ENCODE measurements at places on chromosomes 5 and 9.
A peak's percentile ranks its signal among the peaks of the same experiment; 100 is the strongest.

GRCh38 chr5:126398791-126399190 lies 24.4 kb upstream of the GRAMD2B start:
- no peak for DNase-seq

DNA sequence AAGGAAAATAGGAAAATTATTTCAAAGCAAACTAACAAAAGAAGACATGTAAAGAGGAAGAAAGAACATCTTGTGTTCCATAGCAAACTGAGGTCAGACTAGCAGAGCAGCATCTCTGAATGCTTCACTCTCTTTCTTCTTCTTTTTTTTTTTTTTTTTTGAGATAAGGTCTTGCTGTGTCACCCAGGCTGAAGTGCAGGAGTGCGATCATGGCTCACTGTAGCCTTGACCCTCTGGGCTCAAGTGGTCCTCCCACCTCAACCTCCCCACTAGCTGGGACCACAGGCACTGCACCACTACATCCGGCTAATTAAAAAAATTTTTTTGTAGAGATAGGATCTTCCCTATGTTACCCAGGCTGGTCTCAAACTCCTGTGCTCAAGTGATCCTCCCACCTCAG lies 36.6 kb downstream of the MELK start:
- DNase-seq: no peak

DNA sequence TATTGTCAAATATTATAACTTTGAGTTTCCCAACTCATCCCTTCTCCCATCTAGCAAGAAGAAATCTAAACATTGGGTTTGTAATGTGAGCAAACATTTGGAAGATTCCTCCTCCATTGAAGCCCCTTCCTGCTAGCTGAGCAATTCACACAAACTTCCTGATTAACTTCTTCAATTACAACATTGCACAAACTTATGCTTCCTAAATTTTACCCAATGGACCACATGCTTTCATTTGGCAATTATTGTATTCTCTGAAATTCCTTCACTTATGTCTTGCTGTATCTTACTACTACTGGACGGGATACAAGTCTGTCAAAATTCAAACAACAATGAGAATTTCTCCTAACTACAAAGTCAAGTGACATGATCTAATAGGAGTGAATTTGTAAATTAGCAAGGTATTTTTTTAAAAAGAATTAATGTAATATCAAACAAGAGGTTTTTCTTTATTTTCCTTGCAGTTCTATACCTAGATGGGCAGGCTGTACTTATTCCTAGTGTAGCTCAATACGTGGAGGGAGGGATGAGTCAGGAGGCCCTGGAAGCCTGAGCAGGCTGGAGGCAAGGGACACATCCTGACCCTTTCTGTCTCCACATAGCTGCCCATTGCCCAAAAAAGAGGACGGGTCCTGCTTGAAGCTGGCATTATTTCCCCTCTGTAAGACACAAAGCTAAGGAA lies 11.8 kb upstream of the IFNW1 start:
- no peak for DNase-seq

DNA sequence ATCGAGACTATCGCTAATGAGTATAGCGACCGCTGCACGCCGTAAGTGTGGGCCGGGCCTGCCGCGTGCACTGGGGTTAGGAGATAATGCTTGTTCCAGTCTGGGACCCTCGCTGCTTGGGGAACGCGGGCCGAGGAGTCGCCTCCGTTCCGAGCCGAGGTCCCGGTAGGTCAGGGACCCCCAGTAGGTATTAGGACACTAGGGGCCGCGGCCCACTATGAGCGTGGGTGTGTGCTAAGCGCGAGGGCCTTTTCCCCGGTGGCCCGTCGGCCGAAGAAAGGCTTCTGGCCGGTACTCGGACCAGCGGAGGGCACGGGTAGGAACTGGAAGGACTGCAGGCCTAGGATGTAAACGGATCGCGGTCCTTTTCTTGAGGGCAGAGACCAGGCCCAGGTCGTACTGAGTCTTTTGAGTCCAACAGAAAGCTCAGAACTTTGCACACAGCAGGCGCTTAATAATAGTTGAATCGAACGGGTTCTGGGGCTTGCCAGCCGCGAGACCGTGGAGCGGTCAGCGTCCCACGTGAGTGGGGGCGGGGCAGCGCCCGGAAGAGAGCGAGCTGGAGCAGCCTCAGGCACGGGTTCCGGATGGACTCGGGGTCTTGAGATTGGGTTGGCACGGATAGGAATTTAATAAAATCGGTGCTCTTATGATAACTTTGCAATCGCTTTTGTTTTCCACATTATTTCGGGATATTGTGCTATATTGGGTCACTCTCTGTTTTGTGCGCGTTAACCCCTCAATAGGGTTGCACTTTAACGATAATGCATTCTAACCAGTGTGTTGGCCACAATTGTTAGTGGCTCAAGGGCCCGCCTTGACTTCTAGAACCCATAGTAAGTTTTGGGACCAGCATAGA lies 733 bp downstream of the HSPA4 start:
- peak; percentile 24 for DNase-seq

DNA sequence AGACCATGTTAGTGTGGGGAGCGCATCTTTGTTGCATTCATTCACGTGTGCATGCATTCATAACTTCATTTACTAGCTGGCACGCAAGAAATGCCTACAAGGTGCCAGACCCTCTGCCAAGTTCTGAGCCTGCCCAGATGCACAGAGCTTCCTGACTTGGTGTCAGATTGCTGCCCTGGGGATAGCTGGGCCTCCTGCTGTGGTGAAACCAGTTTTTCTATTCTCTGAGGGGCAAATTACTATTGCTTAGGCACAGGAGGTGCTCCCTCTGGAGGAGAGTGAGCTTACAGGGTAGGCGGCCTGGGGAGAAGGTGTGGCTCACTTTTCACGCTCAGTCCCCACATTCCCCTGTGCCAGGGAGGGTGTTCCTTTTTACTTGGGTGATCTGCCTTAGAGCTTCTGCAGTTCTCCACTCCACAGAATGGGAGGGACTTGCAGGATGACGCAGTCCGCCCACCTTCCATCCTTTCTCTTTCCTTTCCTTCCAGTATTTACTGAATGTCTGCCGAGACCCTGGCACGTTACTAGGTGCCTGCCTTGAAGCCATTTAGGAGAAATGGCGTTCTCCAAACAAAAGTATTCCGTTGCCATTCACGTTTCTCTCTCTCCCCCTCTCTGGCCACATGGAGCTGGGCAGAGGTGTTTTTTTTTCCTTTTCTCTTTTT lies 27.9 kb upstream of the CTNNA1 start:
- no peak for DNase-seq

DNA sequence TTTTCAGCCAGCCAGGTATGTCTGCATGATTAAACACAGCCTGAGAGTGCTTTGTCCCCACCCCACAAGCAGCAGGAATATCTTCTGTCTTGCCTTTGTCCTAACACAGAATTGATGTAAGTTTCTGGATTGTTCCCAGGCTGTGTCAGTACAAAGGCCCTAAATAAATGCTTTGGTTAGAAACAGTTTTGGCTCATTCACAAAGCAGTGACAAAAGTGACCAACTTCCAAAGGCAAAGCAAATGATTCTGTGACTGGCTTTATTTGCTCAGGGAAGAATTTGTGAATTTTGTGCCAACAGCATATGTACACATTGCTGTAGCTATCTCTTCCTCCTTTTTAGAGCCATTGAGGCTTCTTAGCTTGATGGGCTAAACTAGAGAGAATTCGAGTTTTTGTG lies 133.7 kb downstream of the PLPPR1 start:
- no peak for DNase-seq

DNA sequence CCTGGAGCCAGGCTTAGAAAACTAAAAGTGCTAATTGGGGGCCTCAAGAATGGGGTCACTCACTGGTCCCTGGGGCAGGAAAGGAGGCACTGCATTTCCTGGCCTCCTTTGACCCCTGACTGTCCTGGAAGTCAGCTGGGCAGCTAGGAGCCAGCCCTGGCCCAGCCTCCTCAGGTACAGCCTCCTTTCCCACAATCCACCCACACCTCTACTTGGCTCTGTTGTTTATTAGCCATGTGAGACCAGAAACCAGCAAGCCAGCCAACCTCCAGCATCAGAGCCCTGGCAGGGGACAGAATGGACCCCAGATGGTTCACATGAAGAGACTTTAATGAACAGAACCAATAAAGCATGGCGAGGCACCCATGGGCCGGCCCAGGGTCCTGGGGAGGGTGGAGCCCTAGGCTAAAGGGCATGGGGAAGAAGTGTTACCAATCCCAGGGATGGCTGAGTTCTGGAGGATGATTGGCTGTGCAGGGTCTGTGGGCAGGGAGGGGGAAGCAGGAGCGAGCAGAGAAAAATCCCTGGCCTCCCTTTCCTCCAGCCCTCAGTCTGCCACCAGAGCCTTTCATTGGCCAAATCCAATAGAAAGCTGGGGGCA lies 55.3 kb upstream of the ANGPTL2 start:
- no peak for DNase-seq

DNA sequence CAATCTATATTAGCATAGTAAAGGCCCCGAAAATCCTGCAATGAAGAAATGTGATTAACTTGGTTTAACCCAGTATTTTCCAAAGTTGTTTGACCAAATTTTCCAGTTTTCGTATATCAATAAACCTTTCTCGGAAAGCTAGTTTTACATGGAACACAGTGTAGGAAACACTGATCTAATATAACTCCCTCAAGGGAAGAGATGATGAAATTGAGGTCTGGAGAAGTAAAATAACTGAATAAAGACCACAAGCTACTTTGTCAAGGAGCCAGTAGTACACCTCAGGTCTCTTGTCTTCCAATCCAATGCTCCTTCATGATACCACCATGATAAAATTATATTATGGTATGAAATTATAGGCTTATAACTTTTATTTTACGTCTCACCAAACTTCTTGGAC lies 118.1 kb upstream of the TARS1 start:
- no peak for DNase-seq

- DNase-seq: no peak
Measured at GRCh38 chr5:62257020-62257367, 49.0 kb upstream of the KIF2A start.

DNA sequence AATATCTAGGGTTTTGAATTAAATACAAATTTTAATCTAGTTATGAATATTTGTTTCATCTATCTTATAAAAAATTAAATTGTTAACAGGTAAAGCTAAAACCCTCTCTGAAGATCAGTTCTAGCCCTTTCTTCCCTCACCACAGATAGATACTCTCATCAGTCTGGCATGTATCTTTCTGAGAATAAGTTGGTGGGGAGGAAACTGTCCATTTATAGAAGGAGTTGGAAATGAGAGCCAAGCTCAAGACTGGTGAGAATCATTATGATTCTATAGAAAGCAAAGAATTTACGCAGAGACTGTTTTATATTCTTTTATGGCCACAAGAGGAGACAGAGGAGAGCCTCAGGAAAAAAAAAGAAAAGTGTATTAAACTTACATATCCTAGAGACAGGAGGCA lies 59.0 kb downstream of the STARD4 start:
- no peak for DNase-seq

Measured in activated T-helper 1 cell treated with anti-CD3 and anti-CD28 coated beads, Interleukin-2, amount 50 U/mL, for 16 hours (primary cell).